ENCODE measurements at places on chromosomes 2 and 18. TPM values are rescaled to one million over a fixed set of nuclear protein-coding genes. Genes with fewer than 3 reads are reported as not detected.

DNA sequence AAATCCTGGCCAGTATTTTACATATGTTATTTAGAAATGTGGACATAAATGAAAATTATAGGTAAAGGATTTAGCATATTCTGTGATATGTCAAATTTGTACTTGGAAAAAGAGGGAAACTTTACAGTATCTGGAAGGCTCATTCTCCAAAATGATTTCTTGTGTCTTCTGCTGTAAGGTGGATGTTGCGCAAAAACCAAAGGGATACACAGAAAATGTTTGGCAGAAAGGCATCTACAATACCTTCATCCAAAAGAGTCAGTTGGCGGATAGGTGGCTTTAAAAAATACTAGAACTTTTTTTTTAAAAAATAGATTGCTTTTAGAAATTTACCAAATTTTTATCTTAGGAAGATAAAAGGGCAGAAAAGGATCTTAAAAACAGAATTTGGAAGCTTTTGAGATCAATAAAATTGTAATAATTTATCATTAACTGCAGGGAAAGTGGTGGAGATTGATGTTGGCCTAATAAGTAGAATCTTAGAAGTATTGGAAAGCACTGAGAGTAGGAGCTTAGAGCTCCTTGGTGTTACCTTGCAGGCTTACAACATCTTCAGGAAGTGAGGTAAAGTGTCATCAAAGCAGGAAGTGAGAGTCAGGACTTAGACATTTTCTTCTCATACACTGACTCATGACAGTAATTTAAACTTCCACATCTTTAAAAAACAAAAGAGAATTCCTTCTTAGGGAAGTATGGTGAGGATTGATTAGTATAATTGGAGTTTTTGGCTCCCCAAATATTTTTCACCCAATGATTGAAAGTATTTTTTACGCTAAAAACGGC lies 2.1 kb downstream of the NABP1 start:
- no peaks in the 10 kb centered on the region for H3K27me3 ChIP-seq
- H3K27ac ChIP-seq: peak overlapping the region; percentile 98
- peak overlapping the region; percentile 75 for H3K4me3 ChIP-seq
- peaks cover 40% of the 10 kb centered on the region for H3K36me3 ChIP-seq
- peaks cover 54% of the 10 kb centered on the region for H3K4me1 ChIP-seq
- no peak for DNase-seq

- no peaks in the 10 kb centered on the region for H3K4me1 ChIP-seq
- H3K4me3 ChIP-seq: no peak overlapping the region
- no peaks in the 10 kb centered on the region for H3K27me3 ChIP-seq
- no peaks in the 10 kb centered on the region for H3K36me3 ChIP-seq
- no peak overlapping the region for H3K27ac ChIP-seq
These were observed 267.6 kb upstream of the CYP26B1 start for GRCh38 chr2:72415241-72415661.

The MC2R gene
- total RNA-seq: not detected

- H3K27me3 ChIP-seq: no peaks in the 10 kb centered on the region
- H3K4me3 ChIP-seq: no peak overlapping the region
- no peak overlapping the region for H3K27ac ChIP-seq
- H3K36me3 ChIP-seq: peaks cover 9% of the 10 kb centered on the region
These were observed 125.8 kb downstream of the TANC1 start for GRCh38 chr2:159094173-159094737.

GRCh38 chr2:207506426-207506825 lies 23.3 kb upstream of the CREB1 start:
- H3K27me3 ChIP-seq: no peaks in the 10 kb centered on the region
- peaks cover 24% of the 10 kb centered on the region for H3K4me1 ChIP-seq
- H3K27ac ChIP-seq: peak overlapping the region; percentile 70
- H3K4me3 ChIP-seq: no peak overlapping the region
- H3K36me3 ChIP-seq: no peaks in the 10 kb centered on the region

The HADHA gene
- total RNA-seq: 99.9 TPM

DNA sequence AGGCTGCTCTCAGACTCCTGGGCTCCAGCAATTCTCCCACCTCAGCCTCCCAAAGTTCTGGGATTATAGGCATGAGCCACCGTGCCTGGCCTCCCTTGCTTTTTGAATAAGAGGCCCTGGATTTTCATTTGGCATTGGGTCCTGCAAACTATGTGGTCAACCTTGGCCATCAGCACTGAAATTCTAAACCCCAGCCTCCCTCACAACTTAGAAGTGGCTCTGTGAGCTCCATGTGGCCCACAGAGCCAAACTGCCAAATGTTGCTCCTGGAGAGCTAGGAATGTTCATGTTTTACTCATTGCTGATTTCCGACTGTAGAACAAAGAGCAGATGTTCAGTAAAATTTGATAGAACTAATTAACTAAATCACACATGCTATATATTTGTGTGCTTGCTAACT lies 210.6 kb upstream of the AGAP1 start:
- no peaks in the 10 kb centered on the region for H3K36me3 ChIP-seq
- H3K4me3 ChIP-seq: no peak overlapping the region
- no peak for DNase-seq
- H3K4me1 ChIP-seq: no peaks in the 10 kb centered on the region
- H3K27me3 ChIP-seq: no peaks in the 10 kb centered on the region

The ARHGAP25 gene
- total RNA-seq: not detected

DNA sequence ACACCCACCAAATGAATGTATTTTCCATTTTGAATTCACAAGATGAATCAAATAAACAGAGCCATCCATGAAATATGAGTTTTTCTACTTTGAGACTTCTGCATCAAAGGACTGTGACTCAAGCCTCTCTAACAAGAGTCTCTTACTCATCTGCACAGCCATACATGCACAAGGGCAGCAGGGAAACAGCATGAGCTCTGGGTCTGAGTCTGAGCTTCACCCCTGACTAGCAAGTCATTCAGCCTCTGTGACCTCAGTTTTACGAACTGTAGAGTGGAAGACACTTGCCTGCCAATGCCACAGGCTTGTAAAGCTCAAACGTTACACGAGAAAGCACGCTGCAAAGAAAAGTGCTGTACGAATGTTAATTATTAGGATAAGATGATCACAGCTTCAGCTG lies 42.9 kb downstream of the MREG start:
- no peak overlapping the region for H3K27ac ChIP-seq
- 0 out of 2 replicates have a peak, but pooled peaks cover 4% of the 10 kb centered on the region for H3K36me3 ChIP-seq
- peaks cover 89% of the 10 kb centered on the region for H3K4me1 ChIP-seq
- no peaks in the 10 kb centered on the region for H3K27me3 ChIP-seq
- no peak for DNase-seq

The DSG1 gene
- not detected for total RNA-seq

DNA sequence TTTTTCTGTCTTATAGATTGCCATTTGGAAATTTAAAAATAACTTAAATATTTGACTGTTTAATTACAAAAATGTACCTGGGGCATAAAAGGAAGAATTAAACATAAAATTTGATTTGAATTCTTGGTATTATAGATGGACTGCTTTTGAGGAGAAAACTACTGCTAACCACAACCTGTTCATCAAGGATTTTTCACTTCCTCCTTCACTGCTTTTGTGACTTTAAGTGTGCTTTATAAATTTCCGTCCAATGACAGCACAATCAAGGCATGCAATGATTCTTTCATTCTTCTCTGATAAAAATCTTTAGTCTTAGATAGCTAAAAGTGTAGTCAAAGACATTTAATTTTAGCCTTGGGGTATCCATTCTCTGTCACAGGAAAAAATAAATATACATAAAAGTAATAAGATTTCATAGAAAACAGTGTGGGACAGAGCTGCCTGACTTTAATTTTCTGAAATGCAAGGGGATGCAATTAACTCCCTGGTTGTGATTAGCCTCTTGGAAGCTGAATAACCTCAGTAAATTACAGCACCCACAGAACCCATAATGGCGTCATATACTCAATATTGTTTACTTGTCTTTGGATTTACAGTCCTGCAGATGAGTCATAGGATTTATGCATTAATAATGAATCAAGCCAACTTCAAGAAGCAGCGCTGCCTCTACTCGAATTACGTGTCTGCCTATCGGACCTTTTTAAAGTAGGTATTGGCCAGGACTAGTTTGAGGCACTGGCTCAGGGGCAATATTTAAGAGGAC lies 587.9 kb downstream of the NRXN1 start:
- no peak for DNase-seq
- no peaks in the 10 kb centered on the region for H3K4me1 ChIP-seq
- no peak overlapping the region for H3K27ac ChIP-seq

DNA sequence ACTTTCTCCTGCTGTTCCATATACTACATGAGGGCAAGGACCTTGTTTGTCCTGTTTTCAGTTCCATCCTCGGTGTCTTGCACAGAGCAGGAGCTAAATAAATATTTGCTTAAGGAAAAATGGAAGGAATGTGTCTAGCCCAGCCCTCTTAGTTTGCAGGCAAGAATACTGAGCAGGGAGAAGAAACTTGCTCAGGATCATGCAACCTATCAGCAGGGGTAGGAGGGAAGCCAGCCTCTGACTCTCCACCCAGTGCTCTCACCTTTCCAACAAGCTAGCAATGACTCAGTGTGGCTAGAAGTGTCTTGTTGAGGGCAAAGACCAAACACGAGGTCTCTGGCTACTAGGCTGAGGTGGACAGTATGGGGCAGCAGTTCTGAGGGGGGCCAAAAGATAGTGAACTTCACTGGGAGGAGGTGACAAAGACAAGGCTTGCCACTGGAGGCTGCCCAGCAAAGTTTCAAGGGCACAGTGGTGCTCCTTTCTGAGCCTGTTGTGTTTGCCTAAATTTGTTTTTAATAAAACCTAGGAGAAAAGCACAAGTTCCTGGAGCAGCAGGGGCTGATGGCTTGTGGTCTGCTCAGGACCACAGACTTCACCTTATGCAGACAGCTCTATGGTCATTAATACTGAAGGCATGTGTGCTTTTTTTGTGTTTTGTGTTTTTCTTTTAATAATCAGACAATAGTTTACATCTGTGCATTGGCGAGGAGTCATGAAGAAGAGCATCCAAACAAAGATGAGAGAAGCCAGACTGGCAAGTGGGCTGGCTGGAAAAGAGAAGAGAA lies 49.1 kb upstream of the CTAGE1 start:
- no peaks in the 10 kb centered on the region for H3K27me3 ChIP-seq
- H3K4me3 ChIP-seq: peak overlapping the region; percentile 52
- peak; percentile 96 for DNase-seq

The KCNK3 gene
- total RNA-seq: not detected

DNA sequence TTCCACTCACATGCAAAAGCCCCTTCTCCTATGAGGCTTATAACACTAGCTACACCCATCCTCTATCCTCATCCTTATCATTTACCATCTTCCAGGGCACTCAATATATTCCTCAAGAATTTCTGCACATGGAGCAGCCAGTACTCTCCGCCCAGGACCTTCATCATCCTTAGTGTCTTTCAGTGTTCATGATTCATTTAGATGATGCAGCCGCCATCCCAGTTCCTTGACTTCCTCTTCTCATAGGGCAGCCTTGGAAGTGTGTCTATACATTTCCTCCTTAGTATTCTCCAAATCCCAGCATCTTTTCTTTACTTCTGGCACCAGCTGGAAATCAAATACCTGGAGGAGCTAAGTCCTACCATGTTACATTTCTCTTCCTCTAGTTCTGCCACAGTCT lies 3.0 kb upstream of the ITSN2 start:
- H3K27ac ChIP-seq: no peak overlapping the region
- H3K36me3 ChIP-seq: no peaks in the 10 kb centered on the region
- no peak overlapping the region for H3K4me3 ChIP-seq

DNA sequence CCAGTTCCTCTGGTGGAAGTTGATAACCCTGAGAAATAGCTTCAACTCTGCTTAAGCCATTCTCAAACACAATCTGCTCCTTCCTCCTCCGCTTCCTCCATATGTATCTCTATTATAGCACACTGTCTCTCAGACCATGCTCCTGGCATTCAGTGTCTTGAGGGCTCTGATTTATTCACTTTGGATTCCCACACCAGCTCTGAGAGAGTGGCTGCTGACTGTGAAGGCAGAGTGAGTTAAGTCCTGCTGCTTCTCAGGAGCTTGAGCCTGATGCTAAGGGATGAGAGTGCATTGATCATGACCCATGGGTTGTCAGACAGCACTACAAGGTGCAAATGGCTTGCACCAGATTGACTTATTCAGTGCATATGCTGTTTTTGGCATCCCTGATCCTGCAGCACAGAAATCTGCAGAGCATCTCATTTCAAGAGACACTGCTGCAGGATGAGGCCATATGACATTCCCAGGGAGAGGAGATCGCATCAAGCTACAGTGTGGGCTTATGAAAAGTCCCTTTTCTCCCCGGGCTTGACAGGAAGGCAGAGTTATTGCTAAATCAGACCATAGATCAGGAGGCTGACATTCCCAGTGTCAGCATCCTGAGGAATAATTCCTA lies 500.5 kb upstream of the RAB6C start:
- no peak overlapping the region for H3K27ac ChIP-seq
- H3K4me1 ChIP-seq: no peaks in the 10 kb centered on the region
- no peak overlapping the region for H3K4me3 ChIP-seq
- H3K36me3 ChIP-seq: no peaks in the 10 kb centered on the region
- peaks cover 17% of the 10 kb centered on the region for H3K27me3 ChIP-seq

DNA sequence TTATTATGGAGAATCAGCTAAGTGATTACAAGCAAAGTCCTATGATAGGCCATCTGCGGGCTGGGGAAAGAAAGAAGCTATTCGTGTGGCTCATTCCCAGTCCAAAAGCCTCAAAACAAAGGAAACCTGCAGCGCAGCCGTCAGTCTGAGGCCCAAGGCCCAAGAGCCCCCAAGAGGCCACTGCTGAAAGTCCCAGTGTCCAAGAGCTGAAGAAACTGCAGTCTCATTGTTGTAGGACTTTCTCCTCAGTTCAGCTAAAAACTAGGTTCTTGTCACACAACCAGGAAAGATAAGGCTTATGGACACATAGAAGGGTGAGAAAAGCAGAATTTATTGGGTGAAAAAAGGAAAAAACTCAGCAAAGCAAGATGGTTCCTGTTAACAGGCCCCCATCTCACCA lies 143.2 kb downstream of the RHBDD1 start:
- no peak overlapping the region for H3K4me3 ChIP-seq
- no peak overlapping the region for H3K27ac ChIP-seq
- DNase-seq: no peak
- H3K4me1 ChIP-seq: no peaks in the 10 kb centered on the region

DNA sequence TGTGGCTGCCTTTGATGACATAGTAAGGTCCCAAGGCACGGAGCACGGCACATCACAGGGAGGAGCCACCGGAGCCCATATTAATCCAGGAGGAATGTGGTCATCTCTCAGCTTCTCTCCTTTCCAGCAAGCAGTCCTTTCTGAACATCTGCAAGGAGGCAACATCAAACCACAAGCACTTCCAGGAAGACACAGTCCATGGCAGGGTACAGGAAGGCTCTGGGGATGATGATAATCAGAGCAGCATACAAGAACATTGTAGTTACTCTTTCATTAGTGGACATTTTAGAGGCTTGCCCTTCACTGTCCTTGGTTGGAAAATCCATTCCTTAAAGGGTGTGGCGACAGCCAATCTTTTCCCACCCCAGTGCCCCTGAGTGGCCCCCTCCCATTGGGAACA lies 31.1 kb downstream of the YPEL5 start:
- no peak overlapping the region for H3K27ac ChIP-seq
- peaks cover 23% of the 10 kb centered on the region for H3K27me3 ChIP-seq
- H3K36me3 ChIP-seq: no peaks in the 10 kb centered on the region
- H3K4me1 ChIP-seq: no peaks in the 10 kb centered on the region
- no peak overlapping the region for H3K4me3 ChIP-seq

GRCh38 chr18:60372132-60372531 lies 443 bp downstream of the MC4R start:
- no peak overlapping the region for H3K4me3 ChIP-seq
- no peaks in the 10 kb centered on the region for H3K4me1 ChIP-seq
- no peak for DNase-seq
- no peaks in the 10 kb centered on the region for H3K36me3 ChIP-seq
- H3K27ac ChIP-seq: no peak overlapping the region
- H3K27me3 ChIP-seq: no peaks in the 10 kb centered on the region

The ATL2 gene
- total RNA-seq: 66.4 TPM

The FOXD4L1 gene
- 0.43 TPM for total RNA-seq
